ENCODE measurements at places on chromosomes 2 and 18. TPM values are rescaled to one million over a fixed set of nuclear protein-coding genes. Genes with fewer than 3 reads are reported as not detected.
A peak's percentile ranks its signal among the peaks of the same experiment; 100 is the strongest.

GRCh38 chr18:33745871-33746545 is 168.0 kb downstream of the ASXL3 start:
- no peak for DNase-seq

- DNase-seq, result no peak
Measured at GRCh38 chr2:117351396-117351795, 463.1 kb upstream of the DDX18 start.

DNA sequence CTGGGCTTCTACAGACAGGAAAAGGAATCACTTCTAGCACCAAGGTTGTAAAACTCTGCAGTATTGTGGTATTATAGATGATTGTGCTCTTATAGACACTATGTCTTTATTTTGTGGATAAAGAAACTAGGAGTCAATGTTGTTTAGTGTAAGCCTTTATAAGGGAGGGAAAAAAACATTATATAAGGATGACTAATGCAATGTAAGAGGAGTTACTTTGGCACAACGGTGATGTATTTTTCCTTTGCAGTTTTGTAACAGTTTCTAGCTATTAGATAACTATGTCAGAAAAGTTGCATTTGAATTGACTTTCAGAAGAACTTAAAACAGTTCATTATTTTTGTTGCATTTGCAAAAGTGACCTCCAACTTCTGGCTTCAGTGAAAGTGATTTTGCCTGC is 545.4 kb downstream of the CCDC85A start:
- DNase-seq, result no peak

DNA sequence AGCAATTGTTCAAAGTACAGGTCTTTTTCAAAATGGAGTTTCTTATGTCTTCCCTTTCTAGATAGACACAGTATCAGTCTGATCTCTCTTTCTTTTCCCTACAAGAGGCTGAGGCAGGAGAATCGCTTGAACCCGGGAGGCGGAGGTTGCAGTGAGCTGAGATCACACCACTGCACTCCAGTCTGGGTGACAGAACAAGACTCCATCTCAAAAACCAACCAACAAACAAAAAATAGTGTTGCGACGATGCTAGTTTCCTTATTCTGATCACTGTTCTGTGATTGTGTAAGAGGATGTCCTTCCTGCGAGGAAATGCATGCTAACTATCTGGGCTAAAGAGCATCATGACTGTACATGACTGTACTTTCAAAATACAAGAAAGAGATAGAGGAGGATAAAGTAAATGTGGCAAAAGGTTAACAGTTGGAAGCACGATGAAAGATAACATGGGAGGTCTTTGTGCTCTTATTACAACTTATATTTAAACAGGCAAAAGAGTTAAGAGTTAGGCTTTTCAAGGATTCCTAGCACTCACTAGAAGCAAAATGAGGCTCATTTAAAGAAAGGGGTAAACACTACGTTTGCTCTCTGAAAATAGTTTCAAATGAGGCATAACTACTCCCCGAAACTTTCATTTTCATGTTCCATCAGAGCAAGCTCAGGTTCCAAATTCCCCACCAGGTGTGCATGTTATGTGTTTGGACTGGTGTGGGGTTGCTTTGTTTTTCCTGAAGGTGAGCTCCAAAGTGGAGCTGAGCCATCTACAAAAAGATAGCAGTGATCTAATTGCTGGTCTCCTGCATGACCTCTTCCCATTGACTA is 23.8 kb downstream of the SOWAHC start:
- DNase-seq, result no peak

DNA sequence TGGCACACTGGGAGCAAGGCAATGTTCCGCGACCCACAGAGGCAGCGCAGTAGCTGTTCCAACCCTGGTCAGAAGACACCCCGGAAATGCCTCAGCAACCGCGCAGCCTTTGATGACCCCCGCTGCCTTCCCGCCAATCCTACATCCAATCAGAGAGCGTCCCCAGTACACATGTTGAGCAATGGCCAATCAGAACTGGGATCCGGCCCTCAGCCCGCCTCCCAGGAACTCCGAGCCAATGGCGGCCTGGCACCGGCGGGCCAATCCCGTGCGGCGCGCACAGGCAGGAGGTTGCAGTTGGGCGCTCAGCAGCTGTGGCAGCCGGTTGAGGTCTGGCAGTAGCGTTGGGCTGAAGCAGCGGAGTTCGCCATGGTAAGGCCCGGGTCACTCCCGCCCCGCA is at the start of gene TUBA3D:
TUBA3D (plus strand) TSS at position 289 of the 400 bp plus-strand sequence; CDS start at position 370, 81 bp downstream.
- DNase-seq, result no peak

DNA sequence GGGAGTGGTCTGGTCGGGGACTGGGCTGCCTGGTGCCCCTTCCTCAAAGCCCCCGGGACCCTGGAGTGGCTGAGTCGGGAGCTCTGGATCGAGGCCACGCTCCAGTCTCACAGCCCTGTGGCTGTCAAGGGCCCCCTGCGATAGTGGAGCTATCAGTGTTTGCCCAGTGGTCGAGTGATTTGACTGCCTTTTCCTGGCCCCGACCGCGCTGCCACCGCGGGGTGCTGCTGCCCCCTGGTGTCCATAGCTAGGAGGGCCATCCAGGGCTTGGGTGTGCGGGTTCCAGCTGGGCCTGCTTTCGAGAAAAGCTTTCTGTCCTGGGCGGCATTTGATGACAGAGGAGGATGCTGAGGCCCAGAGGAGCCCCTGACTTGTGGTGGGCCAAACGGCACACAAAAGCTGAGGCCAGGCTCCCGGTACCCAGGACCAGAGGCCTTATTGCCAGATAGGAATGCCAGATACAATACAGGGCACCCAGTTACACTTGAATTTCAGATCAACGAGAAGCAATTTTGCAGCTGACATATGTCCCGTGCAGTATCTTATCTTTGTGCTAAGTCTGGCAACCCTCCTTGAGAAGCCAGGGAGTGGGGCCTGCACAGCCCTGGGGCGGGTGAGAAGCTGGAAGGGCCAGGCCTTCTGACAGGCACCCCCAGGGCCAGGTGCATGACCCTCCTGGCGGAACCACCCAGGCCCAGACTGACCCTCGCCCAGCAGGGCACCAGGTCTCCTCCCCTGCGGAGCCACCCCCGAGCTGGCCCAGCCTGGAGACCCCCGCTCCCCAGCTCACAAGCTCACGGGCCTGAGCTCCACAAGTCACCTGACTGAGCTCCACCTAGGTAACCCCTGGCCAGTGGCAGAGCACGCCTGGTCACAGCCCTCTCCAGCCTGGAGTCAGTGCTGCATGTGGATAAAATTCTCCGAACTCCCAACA is 13.0 kb downstream of the ODC1 start:
- peak; percentile 92 for DNase-seq

GRCh38 chr2:177604271-177605065 is 211.9 kb downstream of the AGPS start:
- DNase-seq, result no peak

Gene EVX2
- not detected for total RNA-seq

Gene RPRM
- total RNA-seq, result not detected

Measured in chondrocyte (in vitro differentiated cells).